ENCODE measurements at places on chromosomes 13 and 19.
A peak's percentile ranks its signal among the peaks of the same experiment; 100 is the strongest.

- DNase-seq = no peak
These were observed 1.4 kb downstream of the CAPN12 start for GRCh38 chr19:38742906-38743305.

- no peak for DNase-seq
These were observed 1.2 kb downstream of the RFXAP start for GRCh38 chr13:36820222-36820621.

- DNase-seq = no peak
These were observed 97.2 kb upstream of the ARHGEF7 start for GRCh38 chr13:111017755-111018459.

- no peak for DNase-seq
These were observed 393.0 kb downstream of the FOXO1 start for GRCh38 chr13:40273253-40274025.

GRCh38 chr13:45331692-45332035 is 9.3 kb downstream of the TPT1 start:
- DNase-seq = no peak

DNA sequence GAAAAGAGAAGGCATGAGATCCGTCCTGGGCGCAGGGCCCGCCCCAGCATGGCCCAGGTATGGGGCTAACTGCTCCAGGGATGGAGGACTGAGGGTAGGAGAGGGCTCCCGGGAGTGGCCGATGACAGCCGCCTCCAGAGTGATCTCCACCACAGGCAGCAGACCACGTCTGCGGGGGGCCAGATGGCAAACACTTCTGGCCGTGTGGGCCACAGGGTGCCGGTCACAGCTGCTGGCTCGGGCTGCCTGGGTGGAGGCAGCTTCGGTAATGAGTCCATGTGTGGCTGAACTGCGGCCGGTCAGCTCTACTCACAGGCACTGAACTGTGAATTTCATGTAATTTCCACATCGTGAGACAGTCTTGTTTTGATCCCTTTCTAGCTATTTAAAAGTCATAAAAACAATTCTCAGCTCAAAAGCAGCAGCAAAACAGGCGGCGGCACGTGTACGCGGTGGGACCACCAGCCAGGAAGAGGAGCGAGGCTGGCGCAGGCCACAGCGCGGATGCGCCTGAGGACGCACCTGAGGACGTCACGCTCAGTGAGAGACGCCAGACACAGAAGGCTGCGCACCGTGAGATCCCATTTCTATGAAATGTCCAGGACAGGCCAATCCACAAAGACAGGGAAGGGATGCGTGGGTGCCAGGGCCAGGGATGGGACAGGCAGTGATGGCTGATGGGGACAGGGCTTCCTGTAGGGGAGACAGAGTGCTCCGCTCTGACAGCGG is 4.0 kb downstream of the LSM7 start:
- no peak for DNase-seq

DNA sequence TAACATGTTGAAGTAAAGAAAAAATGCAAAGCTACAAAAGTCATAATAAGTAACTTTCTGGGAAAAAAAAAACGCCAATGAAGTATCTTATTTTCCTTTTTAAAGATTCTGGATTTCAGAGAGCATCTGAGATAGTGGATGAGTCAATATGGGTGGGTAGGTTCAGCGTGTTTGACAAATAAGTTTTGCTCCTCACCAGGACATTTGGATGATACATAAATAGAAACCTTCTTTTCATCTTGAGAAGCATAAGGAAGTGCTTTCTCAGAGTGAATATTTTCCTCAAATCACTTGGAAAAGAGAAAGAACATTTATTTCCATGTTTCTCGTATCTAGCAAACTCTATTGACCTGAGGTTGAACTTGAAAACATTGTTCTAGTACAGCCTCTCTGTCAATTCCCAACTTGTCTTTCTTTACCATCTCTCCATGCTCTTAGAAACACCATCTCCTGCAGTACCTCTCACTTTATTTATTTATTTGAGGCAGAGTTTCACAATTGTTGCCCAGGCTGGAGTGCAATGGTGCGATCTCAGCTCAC is 463.2 kb downstream of the KLF5 start:
- no peak for DNase-seq

DNA sequence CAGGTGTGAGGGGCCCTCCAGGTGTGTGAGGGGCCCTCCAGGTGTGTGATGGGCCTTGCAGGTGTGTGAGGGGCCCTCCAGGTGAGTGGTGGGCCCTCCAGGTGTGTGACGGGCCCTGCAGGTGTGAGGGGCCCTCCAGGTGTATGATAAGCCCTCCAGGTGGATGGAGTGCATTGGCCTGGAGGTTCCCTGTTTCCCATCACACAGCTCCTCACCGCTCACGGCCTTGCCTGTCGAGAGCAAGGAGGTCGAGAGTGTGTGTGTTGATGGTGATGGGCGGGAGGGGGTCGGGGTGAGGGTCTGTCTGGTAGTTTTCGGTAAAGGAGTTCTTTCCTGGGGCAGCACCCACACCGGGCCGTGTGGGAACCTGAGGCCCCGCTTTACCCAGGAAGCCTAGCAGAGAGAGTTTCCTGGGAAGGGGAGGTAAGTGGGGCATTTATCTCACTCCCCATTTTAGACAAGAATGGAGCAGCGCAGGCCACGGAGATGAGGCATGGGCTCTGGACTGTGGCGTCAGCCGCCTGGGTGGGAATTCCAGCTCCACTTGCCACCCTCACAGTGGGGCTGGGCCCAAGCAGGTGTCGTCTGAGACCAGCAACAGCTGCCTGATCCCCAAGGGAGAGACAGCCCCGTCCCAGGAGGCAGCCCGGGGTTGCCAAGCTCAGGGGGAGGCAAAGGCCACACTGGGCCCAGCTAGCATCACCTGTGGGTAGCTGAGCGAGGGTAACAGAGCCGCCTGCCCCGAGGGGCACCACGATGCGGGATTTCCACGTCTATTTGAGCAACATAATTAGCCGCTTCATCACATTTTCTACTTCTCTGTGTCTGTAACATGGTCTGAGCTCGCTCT is 10.9 kb upstream of the GAS6 start:
- no peak for DNase-seq

- no peak for DNase-seq
These were observed 3.4 kb upstream of the ZSCAN4 start for GRCh38 chr19:57665261-57665806.

DNA sequence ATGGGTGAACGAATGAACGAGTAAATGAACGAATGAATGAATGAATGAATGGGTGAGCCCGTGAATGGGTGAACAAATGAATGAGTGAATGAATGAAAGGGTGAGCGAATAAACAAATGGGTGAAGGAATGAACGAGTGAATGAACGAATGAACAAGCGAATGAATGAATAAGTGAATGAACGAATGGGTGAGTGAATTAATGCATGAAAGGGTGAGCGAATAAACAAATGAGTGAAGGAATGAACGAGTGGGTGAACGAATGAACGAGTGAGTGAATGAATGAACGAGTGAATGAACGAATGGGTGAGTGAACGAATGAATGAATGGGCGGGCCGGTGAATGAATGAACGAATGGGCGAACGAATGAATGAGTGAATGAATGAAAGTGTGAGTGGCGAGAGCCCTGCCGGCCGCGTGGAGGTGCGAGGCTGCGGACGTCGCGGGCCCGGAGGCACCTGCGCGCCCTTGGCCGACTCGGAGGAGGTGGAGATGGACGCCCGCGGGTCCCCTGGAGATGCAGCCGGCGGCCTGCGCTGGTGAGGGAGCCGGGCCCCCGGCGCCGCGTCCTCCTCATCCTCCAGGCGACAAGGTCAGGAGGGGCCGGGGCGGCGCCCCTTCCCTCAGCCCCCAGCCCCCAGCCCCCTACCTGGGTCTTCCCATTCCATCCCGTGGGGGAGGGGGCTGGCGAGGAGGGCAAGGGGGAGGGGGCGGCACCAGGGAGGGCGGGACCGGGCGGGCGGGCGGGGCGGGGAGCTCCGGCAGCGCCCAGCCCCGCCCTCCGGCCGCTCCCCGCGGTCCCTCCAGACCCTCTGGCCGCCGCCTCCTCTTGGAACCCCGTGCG is 15.4 kb downstream of the ANKRD24 start:
- DNase-seq = no peak

GRCh38 chr19:13846557-13847406 is 30.2 kb upstream of the NANOS3 start:
- DNase-seq = peak; percentile 80

GRCh38 chr13:48648446-48648845 is 5.3 kb upstream of the CYSLTR2 start:
- DNase-seq = no peak

DNA sequence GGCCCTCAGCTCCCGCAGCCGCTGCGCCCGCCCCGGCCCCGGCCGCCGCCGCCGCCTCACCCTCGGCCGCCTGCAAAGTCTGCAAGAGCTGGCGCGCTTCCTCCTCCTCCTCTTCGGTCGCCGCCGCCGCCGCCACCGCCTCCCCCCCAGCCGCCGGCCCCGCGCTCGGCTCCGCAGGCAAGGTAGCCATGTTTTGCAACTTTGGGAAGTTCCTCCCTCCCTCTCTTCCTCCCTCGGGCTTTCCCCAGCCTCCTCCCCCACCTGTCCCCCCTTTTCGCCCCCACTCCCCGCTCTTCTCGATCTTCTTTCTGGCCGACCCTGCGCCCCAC is 433 bp downstream of the SIX5 start:
- DNase-seq = peak; percentile 38

DNA sequence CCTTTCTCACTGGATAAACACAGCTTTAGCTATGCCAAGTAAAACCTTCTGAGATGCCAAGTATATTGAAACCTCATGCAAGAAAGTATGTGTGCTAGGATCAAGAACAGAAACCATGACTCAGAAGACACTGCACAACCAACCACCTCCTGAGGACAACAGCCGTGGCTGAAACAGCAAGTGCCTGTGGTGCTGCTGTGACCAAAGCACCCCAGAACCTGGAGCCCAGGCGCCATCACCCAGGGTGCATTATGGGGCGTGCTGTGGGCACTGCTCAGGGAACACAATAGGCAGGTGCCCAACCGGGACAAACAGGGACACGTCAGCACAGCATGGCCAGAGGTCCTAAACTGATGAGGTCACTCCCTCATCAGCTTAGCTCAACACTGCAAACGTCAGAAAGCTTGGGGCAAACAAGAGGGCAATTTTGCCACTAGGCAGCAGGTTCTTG is 101.3 kb upstream of the SLC15A1 start:
- peak; percentile 9 for DNase-seq

GRCh38 chr13:65829241-65830008 is 1400.7 kb downstream of the PCDH9 start:
- DNase-seq = no peak

DNA sequence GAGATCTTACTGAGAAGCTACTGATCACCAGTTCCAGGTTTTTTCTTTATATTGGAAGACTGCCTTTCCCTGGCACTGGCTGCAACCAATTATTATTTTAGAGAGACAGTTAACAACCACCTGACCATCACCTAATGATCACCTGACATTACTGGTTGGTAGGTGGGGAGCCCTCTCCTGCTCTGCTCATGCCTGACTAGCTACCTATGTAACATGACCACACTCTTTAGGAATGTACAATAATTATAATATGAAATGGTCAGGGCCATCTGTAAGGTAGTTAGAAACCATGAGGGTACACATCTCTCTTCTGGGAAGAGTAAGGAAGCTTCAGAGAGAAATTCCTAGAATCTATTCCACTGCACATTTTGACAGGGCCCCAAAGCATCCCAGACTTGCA is 59.0 kb upstream of the SCEL start:
- no peak for DNase-seq

DNA sequence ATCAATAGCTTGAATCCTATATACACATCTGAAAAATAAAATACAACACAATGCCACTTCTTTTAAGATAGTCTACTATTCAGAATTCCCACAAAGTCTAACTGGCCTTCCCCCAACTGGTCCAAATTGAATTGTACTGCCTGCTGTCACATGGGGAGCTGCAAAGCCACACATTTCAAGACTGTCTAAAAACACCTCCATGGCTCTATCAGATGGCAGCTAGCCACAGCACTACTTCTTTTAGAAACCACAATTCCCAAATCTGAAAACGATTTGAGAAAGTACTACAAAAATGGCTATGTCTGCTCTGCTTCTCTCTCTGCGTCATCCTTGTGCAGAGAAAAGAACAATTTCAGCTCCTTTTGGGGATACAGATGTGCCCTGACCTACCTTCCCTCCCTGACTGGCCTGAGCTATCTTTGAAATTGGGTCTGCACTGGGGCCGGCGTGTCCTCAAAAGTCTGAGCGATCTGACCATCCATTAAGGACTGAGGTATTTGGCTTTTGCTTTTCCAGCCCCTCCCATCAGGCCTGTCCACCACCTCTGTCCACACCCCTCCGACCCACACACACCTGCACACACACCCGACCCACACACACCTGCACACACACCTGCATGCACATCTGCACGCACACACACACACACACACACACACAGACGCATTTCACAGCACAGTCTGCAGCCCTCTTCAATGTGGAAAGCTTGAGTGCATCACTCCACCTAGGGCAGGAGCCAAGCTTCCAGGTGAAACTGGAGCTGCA is 68.6 kb upstream of the IPO5 start:
- no peak for DNase-seq

DNA sequence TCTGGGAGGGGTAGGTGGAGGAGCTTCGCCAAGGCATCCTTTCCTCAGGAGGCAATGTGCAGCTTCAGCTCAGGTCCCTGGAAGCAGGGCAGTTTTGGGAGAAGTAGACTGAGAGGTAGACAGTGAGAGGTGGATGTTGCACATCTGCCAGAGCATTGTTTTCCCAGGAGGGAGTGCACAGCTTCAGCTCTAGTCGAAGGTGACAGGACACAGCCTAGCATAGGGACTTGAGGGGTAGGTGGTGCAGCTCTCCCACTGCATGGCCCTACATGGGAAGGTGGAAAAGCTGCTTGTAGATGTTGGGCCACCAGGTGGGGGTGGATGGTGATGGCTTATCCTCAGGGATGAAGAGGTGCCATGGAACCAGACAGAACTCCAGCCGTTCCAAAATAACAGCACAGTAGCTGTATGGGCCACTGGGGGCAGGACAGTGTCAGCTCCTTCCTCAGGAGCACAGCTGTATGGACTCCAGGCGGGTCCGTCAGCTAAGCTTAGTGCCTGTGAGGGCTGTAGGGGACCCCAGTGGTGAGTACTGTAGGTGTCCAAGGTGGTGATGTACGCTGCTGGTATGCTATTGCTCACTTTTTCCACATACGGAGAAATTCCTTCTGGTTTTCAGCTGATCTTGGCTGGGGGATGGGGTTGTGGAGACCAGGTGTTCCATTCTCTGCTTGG is 17.4 kb upstream of the ZNF543 start:
- DNase-seq = no peak
